ENCODE measurements at places on chromosomes 1 and 21. TPM values are rescaled to one million over a fixed set of nuclear protein-coding genes. Genes with fewer than 3 reads are reported as not detected.

- no peak for DNase-seq
Measured at GRCh38 chr1:30708361-30708728, 15.0 kb downstream of the MATN1 start.

DNA sequence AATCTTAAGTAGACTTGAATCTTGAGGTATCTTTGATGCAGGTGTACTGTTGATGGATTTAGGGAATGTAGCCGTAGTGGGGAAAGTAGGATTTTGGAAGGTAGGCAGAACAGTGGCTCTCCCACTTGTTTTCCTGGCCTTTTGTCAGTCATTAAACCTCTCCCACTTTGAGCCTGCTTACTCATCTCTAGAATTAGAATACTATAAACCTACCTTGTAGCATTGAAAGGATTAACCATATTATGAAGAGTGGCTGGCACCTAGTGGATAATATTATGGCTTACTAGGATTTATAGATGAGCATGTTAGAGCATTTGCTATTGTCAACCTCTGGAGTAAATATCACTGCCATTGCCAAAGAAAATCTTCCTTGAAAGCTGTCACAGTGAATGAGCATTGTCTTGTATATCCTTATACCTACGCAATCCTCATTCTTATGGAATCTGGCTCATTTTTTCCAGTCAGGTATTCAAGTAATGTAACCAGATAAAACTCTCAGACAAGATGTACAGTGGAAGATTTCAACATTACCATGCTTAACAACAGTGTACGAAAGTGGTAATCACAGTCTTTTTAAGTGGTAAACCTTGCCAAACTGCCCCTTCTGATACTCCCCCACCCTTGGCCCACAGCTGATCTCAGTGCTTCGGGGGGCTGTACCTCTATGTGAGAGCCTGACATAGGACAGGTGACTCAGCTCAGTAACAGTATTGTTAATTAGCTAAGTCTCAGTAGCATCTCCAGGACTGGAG lies 44.4 kb downstream of the SH3GLB1 start:
- DNase-seq: no peak

DNA sequence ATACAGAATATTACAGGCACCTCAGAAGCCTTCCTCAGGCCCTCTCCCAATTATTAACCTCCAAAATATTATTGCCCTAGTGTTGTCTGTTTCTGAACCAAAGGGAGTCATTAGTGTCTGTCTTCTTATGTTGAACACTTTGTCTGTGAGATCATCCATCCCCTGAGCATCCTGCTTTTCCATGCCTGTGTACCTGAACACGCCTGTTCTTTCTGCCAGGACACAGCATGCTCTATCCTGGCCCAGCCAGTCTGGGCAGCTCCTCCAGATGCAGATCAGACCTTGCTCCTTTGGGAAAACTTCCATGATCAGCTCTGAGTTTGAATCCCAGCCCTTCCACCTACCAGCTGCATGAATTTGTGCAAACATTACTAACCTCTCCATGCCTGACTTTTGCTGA lies 11.0 kb upstream of the CDC42 start:
- no peak for DNase-seq

- DNase-seq: peak; percentile 32
Measured at GRCh38 chr1:10644307-10645128, 151.9 kb downstream of the CASZ1 start.

DNA sequence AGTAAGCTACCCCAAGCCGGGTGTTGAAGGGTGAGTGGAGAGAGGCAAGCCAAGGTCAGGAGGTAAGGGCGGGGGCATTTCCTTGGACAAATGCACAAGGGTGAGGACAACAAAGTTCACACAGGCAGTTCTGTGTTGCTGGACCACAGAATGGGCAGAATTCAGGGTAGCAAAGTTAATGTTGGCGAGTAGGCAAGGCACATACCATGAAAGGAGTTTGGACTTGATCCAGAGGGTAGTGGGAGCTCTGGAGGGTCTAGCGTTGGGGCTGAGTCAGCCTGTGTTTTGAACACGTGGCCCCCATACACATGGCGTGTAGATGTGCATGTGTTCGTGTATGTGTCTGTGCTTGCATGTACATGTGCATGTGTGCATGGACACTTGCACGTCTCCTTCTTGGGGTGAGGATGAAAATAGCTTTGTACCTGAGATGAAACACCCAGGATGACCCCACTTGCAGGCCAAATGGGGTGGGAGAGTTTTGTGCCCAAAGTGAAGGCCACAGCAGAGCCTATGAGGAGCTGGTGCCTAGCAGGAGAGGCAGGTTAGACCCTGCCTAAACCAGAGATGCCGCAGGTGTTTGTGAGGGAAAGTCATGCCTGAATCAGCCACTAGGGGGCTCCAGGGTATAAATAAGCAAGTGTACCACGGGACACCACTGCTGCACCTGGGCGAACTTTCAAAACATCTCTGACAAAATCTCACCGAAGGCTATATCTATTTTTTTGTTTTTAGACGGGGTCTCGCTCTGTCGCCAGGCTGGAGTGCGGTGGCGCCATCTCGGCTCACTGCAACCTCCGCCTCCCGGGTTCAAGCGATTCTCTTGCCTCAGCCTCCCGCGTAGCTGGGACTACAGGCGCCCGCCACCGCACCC lies 21.8 kb downstream of the SLC27A3 start:
- DNase-seq: peak; percentile 28

- peak; percentile 93 for DNase-seq
Measured at GRCh38 chr1:15290382-15290781, 43.4 kb downstream of the FHAD1 start.

Gene SMPDL3B
- total RNA-seq: 2.2 TPM

Gene RAD54L
- total RNA-seq: 1.9 TPM

Gene ARHGEF19
- total RNA-seq: 5.7 TPM

Gene TRIM67
- total RNA-seq: 1.1 TPM

Measured in astrocyte (in vitro differentiated cells and primary cell).